ENCODE measurements at places on chromosomes 1 and 21. TPM values are rescaled to one million over a fixed set of nuclear protein-coding genes. Genes with fewer than 3 reads are reported as not detected.

GRCh38 chr1:114235281-114235680 lies 81.6 kb upstream of the SYT6 start:
- DNase-seq: no peak

DNA sequence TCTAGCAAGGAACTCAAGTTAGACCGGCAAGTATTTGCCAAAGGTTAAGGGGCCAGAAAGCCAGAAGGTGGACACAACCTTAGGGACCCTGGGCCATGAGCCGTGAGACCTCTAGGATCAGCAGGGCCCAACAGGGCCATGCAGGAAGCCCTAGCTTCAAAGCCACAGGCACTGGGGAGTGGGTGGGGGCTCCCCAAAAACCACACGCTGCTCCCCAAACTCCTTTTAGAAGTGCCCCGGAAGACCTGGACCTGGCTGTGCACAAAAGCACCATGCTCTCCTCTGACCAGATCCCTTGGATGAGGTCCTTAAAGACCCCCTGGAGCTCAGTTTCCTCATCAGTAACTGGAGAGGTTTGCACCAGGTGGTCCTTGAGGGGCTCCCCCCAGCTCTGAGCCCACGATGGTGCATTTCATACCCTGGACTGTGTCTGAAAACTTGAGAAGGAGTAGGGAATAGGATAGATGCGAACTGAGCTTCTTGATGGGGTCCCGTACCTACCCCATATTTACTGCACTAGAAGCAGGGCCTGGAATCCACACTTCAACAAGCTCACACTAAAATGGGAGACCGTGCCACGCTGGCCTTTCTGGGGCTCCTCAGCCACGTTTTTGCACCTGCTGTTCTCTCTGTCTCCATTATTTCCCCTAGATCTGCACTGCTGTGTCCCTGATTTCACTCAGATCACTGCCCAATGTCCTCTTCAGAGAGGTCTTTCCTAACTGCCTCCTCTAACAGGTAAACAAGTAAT lies 40.6 kb upstream of the LBR start:
- no peak for DNase-seq

GRCh38 chr1:213985209-213986019 lies 2.4 kb upstream of the PROX1 start:
- no peak for DNase-seq

GRCh38 chr1:206663362-206663761 lies 21.3 kb upstream of the MAPKAPK2 start:
- DNase-seq: no peak

DNA sequence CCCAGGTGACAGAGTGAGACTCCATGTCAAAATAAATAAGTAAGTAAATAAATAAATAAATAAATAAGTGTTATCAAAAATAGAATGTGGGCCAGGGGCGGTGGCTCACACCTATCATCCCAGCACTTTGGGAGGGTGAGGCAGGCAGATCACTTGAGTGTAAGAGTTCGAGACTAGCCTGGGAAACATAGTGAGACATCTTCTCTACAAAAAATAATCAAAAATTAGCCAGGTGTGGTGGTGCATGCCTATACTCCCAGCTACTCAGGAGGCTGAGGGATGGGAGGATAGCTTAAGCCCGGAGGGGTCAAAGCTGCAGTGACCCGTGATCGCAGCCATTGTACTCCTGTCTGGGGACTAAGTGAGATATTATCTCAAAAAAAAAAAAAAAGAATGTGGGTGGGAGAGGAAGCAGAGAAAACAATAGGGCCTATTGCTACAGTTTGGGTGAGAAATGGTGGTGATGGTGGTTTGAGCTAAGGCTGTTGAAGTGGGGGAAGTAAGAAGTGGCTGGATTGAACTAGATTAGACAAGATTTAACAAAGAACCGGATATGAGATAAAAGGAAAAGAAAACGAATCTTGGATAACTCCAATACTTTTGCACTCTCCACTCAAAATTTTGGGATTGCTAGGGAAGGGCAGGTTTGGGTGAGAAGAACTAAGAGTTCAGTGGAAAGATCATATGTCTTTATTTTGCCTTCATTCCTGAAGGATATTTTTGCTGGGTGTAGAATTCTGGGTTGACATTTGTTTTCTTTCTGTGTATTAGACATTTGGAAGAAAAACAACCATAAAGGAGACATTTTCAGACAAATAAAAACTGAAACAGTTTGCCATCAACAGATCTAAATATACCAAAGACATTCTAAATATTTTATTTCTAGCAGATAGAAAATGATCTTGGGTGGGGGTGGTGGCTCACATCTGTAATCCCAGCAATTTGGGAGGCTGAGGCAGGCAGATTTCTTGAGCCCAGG lies 57.1 kb upstream of the SPOCD1 start:
- no peak for DNase-seq

DNA sequence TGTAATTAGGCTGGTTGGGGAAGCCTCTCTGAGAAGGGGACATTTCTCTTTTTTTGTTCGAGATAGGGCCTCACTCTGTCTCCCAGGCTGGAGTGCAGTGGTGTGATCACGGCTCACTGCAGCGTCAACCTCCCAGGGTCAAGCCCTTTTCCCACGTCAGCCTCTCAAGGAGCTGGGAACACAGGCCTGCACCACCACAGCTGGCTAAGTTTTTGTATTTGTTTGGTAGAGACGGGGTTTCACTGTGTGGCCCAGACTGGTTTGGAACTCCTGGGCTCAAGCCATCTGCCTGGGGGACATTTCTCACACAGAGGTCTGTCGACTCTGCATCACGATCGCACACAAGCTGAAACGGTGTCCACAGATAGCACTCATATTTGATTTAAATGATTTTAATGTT lies 39.7 kb downstream of the HUNK start:
- DNase-seq: no peak

- DNase-seq: no peak
These were observed 43.8 kb downstream of the C1orf198 start for GRCh38 chr1:230824551-230824918.

Gene ST6GALNAC5
- 0.57 TPM for total RNA-seq

GRCh38 chr1:223683586-223684487 lies 18.3 kb upstream of the CAPN8 start:
- no peak for DNase-seq

- no peak for DNase-seq
These were observed at the start of gene S100A6 for GRCh38 chr1:153535242-153536011. TSS of gene S100A6 (minus strand) at chr1:153535991. CDS start at chr1:153535339, 652 bp downstream.

DNA sequence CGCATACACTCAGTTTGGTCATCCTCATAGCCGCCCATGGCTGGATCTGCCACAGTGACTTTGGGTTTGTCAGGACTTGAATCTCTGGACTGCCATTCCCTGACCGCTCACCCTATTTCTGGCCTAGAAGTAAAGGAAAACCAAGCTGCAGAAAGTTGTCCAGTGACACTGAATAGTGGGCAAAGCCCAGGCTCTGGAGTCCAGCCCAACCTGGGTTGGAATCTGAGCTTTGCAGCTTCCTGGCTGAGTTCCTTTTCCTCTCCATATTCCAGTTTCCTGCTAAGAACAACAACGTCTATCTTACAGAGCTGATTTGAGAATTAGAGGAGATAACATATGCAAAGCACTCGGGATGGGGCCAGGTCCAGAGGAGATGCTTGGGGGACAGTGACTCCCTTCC lies 15.6 kb upstream of the EIF4G3 start:
- no peak for DNase-seq

GRCh38 chr1:92441697-92442342 lies 44.9 kb downstream of the GFI1 start:
- DNase-seq: no peak

Gene SPATA45
- total RNA-seq: not detected

GRCh38 chr1:151805066-151805820 lies at the start of gene LINGO4:
TSS of gene LINGO4 (minus strand) at chr1:151805419. CDS start at chr1:151802704, 2,715 bp downstream.
- no peak for DNase-seq

Gene PGLYRP3
- 14.3 TPM for total RNA-seq

GRCh38 chr1:41370756-41371420 lies 9.7 kb downstream of the FOXO6 start:
- DNase-seq: no peak

Gene GPR153
- total RNA-seq: 12.3 TPM
